ENCODE measurements at places on chromosomes 12 and 14.
A peak's percentile ranks its signal among the peaks of the same experiment; 100 is the strongest.

DNA sequence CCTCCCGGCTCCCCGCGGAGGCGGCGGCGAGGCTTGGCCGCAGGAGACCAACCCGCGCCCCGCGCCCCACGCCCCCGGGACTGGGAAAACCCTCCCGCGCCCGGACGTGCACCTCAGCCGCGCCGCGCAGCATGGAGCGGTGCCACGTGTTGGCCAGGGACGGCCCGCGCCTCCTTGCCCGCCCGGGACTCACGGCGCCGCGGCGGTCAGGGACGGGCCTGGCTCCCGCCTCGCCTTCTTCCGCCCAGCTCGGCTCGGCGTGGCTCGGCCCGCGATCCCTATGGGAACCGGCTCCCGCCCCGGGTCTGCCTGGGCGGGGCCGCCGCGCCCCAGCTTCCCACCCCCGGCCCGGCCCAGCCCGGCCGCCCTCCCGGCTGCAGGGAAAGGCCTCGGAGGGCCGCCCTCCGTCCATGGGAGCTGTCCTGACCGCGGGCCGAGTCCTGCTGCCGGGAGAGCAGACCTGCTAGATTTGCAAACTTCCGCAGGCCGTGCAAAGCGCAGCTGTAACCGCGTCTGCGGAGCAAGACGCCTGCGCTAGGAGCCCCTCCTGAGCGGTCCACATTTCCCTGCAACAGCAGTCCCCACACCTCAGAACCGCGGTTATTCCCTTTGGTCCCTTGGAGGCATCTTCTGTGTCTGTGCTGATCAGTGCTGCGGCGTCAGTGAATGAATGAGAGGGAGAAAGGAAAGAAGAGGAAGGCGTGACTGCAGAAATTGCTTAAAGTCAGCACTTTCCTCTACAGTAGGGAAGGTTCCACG, at the start of gene CDKL1:
Gene CDKL1 (minus strand): TSS at position 251 of the 759 bp plus-strand sequence. CDS start 1,013 bp downstream, outside the sequence.
- no peak for DNase-seq

DNA sequence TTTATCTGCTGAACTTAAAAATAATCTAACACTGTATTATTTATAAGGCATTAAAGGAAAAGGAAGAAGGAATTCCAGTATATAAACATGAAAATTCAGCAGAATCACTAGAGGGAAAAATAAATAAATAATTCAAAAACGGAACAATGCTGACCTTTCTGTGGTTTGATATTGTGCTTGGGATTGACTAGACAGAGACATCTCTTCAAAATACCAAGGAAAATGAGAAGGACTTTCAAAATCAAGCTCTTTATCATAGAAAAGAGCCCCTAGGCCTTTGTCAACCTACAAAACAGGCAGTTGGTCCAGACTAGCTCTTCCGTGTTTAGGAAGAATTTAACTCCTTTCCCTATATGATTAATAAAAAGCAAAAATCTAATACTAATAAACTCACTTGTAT, 6.3 kb upstream of the FLRT2 start:
- no peak for DNase-seq

- DNase-seq, result no peak
Measured at GRCh38 chr12:12922191-12922616, 29.8 kb downstream of the GPRC5D start.

DNA sequence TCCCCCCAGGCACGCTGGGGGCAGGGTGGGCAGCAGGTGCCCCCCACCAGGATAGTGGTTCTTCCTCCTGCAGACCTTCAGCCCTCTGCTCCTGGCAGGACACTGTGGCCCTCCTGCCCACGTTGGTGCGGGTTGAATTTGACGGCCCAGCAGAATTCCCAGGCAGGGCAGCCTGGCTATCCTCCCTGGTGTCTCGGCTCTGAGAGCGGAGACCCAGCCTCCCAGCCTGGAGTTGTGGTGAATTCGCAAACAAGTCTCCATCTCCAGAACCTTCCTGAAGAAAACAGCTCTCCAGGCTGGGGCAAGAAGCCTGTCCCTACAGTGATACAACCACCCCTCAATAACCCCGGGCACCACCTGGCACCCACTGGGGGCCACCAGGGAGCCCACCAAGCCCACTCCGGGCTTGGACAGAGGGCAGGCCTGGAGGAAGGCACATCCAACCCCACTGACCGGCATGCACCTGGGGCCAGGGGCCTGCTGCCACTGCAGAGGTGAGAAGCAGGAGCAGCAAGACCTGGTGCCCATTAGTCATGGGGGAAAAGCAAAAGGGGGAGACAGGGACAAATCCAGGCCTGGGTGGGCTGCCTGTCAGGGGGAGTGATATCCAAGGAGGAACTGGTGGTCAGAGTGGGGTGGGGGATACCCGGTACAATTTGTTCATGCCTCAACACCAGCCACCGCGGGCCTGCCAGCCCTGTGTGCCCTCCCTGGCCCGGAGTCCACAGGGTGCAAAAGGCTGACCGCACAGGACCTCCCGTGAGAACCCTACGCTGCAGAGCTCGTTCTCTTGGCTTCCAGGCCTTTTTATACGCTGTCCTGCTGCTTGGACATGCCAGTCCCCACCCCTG, 3.6 kb downstream of the ANKRD9 start:
- DNase-seq, result no peak

GRCh38 chr12:121295116-121295745, 1.3 kb downstream of the CAMKK2 start:
- DNase-seq, result peak; percentile 3

- DNase-seq, result no peak
Measured at GRCh38 chr14:72452774-72453173, 441.1 kb downstream of the DPF3 start.

- peak; percentile 66 for DNase-seq
Measured at GRCh38 chr14:96735526-96735925, 61.7 kb upstream of the VRK1 start.

GRCh38 chr12:81874166-81874565, 115.0 kb upstream of the PPFIA2 start:
- DNase-seq, result no peak

- no peak for DNase-seq
Measured at GRCh38 chr12:100868487-100868886, 73.9 kb downstream of the ANO4 start.

GRCh38 chr14:101336183-101336582, 225.1 kb upstream of the DIO3 start:
- no peak for DNase-seq

- no peak for DNase-seq
Measured at GRCh38 chr12:87585882-87586557, 443.2 kb downstream of the C12orf50 start.

- no peak for DNase-seq
Measured at GRCh38 chr12:7695566-7696197, at the start of gene GDF3. TSS of gene GDF3 (minus strand) at chr12:7695775. CDS start at chr12:7695728, 47 bp downstream.

- no peak for DNase-seq
Measured at GRCh38 chr14:101600336-101600890, 39.1 kb downstream of the DIO3 start.

DNA sequence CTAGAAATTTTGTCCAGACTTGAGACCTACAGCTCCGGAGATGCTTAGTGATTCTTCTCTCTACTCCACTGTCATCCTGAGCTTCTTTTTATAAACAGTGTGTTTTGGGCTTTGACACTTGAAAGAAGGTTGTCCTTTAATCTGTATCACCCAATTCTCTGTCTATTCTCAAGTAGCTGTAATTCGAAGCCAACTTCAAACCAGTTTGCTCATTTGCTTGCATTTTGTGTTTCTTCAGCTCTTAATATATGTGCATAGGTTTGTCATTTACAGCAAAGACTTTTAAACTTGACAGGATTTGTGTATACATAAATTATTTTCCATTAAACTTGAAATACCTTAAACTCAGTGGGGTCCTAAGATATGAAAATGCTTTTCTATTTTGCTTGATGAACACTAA, 16.4 kb upstream of the MYBPC1 start:
- no peak for DNase-seq

DNA sequence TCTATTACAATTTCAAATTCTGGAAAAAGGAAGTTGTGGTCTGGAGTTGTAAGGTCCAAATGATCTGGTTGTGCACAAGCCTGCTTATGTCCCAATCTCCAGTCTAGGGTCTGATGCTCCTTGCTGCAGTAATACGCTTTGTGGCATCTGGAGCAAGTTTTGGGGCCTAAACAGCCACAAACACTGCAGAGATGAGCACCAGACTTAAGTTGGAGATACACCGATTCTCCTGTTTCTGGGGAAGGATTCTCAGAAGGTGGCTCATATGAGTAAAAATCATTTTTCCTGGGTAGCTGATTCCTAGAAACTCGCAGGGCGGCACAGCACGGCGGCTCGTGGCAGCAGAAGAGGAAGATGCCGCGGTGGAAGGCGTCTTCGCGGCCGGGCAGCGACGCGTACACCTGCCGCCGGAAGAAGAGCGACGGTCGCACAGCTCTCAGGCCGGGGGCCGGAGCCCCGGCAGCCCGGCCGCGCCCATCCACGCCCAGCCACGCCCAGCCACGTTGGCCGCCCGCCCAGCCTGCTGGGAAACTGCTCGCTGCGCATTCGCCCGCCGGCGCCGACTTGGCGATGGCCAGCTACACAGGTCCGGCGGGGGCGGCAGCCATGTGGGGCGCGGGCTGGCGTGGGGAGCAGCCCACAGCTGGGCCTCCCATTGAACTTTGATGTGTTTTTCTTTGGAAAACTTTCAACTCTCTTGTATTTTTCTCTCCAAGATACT, 129.0 kb downstream of the ASCL4 start:
- no peak for DNase-seq

DNA sequence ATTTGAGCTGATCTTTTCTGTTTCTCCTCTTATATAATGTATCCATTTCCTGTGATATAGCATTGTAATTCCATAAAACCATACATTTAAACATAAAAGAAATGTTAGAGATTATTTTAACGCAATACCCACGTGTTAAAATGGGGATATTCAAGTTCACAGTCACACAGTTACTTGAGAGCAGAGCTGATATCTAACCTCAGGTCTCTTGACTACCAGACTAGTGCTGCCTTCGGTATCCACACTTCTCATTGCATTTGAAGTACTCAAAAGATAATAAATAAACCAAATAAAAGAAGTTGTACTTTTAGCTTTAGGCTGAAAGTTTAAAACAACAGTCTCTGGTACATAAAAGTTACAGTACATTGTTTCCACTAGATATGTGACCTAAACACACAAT, 2.9 kb downstream of the CLECL1 start:
- no peak for DNase-seq

DNA sequence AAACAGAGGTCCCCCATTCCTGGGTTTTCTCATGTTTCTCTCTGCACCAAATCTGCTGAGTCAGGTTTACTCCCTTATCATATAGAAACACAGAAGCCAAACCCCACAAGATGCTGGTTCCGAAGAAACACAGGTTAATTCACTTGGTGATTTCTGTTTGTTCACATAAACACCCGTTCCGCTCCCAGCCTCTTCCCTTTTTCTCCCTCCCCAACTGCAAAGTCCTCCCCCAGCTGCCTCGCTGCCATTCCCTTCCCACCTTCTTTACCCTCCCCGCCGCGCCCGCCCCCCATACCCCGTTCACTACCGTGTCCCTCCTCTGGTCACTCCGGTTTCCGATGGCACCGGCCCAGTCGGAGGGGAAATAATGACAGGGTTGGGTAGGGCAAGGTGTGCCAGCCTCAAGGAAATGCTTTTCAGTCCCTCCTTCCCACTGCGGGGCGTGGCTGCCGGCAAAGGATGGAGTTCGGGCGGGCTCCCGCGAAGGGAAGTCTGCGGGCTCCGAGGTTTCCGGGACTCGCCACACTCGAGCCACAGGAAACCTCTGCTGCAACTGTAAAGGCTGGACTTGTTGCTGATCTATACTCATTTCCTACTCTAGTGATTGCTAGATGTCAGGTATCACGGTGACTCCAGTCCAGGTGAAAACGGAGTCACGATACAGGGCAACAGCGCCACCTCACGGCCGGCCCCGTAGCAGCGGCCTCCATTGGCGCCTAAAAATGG, at the start of gene STYK1:
Gene STYK1 (minus strand): TSS at position 394 of the 726 bp plus-strand sequence. CDS start 39,434 bp downstream, outside the sequence.
- no peak for DNase-seq

DNA sequence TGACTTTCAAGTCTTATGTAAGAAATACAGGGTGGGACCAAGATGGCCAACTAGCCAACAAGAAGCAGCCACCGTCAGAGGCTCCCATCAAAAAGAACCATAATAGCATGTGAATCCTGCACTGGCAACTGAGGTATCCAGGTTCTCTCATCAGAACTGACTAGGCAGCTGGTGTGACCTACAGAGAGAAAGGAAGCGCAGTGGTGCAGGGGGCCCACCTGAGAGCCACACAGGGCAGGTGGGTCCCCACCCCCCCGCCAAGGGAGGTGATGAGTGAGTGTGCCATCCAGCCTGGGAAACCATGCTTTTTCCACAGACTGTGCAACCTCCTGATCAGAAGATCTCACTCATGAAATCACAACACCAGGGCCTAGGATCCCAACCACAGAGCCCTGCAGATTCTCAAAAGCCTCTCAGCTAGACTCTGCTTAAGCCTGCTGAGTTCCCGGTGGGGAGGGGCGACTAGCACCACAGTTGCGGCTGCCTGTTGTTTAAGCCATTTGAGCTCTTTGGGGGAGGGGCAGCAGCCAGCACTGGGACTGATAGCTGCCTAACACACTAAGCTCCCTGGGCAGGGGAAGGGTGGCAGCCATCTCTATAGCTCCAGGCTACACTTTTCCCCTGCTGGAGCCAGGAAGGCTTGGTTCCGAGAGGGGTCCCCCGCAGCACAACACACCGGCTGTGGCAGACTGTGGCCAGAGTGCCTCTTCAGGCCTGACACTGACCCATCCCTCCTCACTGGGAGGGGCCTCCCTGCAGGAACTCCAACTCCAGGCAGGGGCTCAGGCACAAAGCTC, 75.3 kb downstream of the GARIN6 start:
- no peak for DNase-seq

DNA sequence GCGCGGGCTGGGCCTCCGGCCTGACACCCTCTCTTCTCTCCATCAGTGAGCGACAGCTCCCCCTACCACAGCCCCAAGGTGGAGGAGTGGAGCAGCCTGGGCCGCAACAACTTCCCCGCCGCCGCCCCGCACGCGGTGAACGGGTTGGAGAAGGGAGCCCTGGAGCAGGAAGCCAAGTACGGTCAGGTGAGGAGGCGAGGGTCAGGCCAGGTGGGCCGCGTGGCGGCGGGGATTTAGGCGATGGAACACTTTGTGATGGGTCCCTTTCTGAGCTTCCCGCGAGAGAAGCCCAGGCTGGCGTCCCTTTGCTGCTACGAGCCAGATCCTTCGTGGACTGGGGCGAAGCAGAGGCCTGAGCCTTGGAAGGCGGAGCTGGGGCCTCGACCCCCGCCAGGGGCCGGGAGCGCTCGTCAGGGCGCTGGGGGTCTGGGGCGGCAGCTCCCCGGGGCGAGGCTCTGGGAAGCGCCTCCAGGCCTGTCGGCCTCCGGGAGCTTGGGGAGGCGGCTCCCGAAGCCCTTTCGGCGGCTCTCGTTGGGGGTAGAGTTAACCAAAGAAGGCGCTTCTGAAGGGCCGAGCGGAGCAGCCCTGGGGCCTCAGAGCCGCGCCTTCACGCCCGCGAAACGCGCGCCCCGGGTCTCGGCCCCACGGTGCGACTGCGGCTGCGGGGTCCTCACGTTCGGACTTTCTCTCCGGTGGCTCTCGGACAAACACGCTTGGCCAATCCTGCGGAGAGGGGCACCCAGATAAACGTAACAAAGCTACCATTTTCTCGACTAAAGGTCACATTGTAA, 5.0 kb downstream of the PAX9 start:
- DNase-seq, result no peak

Measured in NCI-H1436 (cell line).